Left ventricle myocardium superior (tissue), 1 donor: ENCODE measurements at places on chromosomes 11 and 22. TPM values are rescaled to one million over a fixed set of nuclear protein-coding genes. Genes with fewer than 3 reads are reported as not detected.

DNA sequence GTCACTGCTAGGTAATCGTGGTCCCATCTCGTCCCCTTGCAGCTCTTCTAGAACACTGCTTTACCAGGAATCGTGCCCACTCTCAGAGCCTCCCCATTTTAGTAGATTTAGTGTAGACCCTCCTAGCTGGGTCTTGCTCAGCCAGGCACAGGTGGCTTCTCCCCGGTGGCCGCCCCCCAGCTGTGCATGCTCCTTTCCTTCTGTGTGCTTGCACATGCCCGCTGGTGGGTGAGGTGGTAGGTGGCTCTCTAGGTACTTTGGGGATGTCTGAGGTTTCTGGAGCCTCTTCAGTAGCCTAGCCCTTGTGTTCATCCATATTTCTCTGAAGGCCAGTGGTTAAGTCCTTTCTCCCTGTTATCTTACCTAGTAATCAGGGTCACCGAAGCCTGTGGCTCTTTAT, 5.6 kb downstream of the TUB start:
- DNase-seq, result no peak

Gene FOLR1
- total RNA-seq, result 0.50 TPM

GRCh38 chr11:70836071-70836470, 416.3 kb downstream of the SHANK2 start:
- no peak for DNase-seq

DNA sequence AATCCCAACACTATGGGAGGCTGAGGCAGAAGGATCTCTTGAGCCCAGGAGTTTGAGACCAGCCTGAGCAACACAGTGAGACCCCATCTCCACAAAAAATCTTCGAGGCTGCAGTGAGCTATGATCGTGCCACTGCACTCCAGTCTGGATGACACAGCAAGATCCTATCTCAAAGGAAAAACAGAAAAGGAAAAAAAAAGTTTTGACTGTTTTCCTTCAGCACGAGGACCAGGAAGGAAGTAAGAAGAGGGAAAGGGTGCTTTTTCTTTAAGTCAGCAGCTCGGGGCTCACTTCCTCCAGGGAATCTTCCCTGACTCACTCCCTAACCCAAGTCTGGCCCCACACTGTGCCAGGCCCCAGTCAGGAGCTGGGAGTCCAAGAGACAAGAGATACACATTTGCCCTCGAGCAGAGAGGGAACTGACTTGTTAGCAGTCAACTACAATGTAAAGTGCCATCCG, 14.2 kb downstream of the ARRB1 start:
- DNase-seq, result peak; percentile 62

- DNase-seq, result no peak
Measured at GRCh38 chr11:46724088-46724487, 5.1 kb downstream of the F2 start.

- DNase-seq, result no peak
Measured at GRCh38 chr11:118045191-118045590, 31.7 kb upstream of the TMPRSS4 start.

DNA sequence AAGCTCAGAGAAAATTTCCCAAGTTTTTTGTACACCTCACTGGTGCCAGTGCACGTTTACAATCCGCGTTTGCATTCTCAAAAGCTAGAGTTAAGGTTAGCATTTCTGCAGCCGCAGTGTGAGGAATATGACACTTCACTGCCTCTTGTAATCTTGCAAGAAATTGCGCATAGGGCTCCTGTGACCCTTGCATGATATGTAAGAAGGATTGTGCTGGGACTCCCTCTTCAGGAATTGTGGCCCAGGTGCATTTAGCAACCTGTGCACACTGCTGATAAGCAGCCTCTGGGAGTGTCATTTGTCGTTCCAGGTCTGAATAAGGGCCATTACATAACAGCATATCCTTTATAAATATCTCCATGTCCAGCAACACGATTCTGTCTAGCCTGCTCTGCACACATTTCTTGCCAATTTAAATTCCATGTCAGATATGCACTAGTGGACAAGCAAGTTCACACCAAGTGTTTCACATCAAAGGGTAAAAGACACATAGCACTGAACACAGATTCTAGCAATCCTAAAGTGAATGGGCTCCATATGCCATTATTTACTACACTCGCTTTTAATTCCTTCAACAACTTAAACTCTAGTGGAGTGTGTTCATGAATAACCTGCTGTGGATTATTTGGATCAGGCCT, 69.2 kb upstream of the INCENP start:
- no peak for DNase-seq

DNA sequence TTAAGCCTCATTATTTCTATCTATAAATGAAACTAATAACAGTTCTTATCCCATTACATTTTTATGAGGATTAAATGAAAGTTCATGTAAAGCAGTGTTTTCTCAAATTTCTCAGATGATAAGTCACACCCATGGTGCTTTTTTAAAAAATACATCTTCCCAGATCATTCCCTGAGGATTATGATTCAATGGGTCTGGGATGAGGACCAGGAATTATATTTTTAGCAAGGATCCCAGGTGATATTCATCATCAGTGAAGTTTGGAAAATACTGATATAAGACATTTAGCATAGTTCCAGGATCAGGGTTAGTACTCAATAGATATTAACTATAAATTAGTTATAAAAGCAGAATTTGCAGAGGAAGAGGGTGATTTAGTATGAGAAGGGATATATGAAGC, 89.1 kb downstream of the BBOX1 start:
- no peak for DNase-seq

GRCh38 chr11:102316346-102316904, 859 bp upstream of the BIRC3 start:
- DNase-seq, result no peak

DNA sequence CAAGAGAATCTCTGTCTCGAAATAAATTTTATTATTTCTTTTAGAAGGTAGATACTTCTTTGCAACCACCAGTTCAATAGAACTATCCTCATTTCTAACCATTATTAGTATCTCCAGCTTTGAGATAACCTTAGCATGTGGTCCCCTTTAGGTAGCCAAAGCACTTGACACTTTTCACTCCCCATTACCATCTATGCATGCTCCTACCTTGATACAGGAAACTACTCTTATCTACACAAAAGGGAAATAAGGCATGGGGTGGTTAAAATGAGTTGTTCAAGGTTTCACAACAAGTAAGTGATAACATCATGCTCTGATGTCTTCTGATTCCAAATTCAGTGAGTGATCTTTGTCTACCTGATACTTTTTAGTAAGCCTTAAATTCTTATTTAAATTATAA, 308.2 kb upstream of the CHORDC1 start:
- DNase-seq, result no peak

DNA sequence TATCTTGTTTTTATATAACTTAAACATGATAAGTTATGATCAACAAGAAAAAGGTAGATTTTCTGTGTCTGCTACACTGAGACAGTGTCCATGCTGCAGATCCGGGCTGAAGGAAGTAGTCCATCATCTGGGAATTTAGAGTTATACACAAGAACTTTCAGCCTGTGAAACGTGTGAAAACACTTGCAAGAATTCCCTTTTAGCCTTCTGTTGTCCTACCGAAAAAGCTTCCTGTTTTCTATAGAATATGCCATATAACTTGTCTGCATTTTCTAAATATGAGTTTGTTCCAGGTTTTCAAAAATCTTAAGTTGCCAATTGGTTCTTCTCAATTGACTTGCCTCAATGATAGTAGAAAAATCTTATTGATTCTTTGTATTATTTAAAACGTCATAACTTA, 64.4 kb upstream of the MYO18B start:
- no peak for DNase-seq

Gene P2RX6
- 1.8 TPM for total RNA-seq

- no peak for DNase-seq
Measured at GRCh38 chr11:66426314-66426713, 5.5 kb downstream of the NPAS4 start.

GRCh38 chr11:71129624-71130023, 122.8 kb downstream of the SHANK2 start:
- no peak for DNase-seq

Gene CATSPER1
- not detected for total RNA-seq
